ENCODE measurements at places on chromosomes 12 and 14.

DNA sequence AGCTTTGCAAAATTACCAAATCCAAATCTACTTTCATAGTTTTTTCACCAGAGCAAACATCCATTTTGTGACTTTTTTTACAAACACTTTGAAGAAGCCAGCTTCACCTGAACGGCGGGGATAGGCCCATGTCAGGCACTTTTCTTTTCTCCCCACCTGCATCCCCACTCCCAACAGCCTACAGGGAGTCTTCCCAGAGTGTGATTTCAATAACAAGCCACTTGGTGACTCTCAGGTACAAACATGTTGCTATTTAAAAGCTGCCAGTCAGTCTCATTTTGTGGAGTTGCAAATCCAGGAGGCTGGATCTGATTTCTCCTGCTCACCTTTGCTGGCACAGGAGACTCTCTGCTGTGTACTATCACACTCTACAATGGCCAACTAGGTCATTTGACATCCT is 285.5 kb downstream of the KCNH5 start:
- no peak for DNase-seq

- no peak for DNase-seq
Observed at GRCh38 chr12:123070267-123071081, 80.4 kb downstream of the PITPNM2 start.

DNA sequence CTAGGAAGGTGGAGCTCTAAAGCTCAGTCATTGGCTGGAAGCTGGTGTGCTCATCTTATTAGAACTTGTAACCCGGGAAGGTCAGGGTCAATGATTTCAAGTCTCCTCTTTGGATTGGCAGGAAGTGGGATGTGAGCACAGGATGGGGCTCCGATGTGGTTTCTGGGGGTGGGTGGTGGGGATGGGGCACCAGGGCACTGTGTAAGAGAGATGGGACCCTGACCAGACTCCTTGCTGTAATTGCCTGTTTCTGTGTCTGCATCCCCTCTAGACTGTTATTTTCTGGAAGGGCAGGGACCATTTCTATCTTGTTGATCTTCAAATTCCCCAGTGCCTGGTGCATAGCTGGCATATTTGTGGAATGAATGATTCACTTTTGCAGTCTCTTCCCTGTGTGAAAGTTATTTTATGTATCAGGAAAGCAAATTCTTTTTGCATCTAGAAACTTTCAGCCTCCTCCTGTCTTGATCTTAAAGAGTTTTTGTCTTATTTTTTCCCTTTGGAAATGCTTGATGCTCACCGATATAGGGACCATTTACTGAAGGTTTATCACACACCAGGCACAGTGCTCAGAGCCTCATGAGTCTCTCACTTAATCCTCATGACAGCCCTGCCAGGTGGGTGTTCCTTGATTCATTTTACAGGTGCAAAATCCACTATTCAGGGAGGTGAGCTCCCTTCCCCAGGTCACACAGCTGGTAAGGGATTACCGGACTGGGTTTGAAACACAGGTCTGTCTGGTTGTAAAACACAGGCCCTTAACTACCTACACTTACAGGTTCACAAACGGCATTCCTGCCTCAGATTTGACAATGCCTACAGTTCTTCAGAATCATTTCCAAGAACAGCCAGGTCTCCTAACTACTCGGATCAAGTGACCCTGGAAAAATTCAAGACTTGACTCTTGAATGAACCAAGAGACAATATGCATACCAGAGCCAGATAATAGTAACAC is 86.9 kb upstream of the IGF1 start:
- DNase-seq, result no peak

GRCh38 chr12:98424726-98425401 is 90.5 kb upstream of the TMPO start:
- DNase-seq, result peak; percentile 31

DNA sequence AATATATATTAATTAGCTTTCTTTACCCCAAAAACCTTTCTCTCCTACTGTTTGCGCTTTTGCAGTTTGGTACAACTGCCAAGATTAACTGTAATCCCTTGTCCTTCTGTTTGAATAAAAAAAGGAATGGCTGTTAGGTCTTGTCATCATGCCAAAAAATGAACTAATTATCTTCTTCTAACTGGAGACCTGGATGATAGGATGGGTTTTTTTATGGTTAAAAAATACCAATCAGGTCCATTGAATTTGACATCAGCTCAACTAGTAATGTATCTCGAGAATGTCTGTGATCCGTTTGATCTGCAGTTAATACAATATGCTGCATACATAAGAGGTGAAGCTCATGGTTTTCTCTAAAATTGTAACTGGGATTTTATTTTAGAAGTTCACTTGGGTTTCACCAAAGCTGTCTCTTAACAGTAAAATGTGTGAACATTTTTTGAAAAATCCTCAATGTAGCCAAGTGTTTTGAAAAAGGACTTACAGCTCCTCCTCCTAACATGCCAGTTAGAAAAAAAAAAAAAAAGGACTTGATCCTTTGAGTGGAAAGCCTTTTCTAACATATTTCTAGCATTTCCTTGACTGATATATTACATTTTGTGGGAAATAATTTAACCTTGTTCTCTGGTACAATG is 96.8 kb downstream of the SRGAP1 start:
- DNase-seq, result no peak

DNA sequence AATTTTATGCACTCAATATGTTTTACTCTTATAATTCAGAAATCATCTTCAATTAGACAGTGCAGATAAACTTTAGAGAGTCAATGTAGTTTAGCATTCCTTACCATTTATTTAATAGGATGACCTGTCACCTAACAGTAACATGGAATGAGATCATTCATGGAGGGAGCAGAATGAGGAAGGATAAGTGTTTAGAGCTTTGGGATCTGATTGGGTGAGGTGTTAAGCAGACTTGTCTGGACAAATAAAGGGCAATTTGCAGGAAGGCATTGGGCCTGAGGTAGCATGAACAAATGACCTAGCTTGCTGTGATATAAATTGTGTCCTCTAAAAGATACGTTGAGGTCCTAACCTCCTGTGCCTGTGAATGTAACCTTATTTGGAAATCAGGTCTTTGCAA is 187.4 kb downstream of the C12orf42 start:
- no peak for DNase-seq

GRCh38 chr12:7150841-7151240 is 20.7 kb downstream of the CLSTN3 start:
- DNase-seq, result no peak

DNA sequence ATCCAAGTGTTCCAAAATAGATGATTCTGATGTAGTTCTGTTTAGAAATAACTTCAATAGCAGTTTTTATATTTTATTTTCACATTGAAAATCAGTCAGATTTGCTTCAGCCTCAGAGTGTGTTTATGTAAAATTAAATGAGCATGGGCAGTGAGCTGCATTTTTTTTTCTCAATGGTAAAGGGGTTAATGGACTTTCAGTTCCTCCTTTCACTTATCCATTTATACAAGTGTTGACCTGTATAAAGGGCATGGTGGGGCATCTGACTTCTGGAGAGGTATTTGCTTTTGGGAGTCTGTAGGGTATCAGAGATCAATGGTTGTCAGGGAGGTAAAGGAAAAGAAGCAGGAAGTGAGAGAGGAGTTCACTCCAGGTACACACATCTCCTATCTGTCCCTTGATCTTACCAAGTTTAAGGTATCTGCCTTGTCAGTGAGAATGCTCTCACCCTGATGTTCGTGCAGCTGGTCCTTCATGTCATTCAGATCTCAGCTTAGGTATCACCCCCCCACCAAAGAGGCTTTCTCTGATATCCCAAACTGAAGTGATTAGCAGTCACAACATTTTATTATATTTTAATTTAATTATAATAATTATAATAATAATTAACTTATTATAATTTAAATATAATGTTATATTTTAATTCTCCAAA is 181.6 kb upstream of the LMNTD1 start:
- no peak for DNase-seq

DNA sequence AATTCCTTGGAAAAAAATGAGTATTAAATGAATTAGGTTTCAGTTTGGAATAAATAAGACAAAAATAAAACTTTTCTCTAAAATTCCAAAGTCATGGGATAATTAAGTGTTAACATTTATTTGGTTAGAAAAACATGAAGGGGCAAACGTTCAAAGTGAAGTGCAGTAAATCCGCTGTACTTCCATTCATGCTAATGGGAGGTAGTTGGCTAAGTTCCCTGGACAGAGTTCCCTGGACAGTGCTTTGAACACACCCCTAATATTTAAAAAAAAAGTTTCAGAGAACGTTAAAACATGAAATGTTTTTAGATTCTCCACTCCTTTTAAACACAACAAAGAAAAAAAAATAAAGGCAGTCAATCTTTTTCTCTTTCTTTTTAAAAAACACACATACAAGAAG is 16.3 kb downstream of the ALX1 start:
- DNase-seq, result no peak
